ENCODE measurements at places on chromosomes 2 and 18. TPM values are rescaled to one million over a fixed set of nuclear protein-coding genes. Genes with fewer than 3 reads are reported as not detected.
A peak's percentile ranks its signal among the peaks of the same experiment; 100 is the strongest.

DNA sequence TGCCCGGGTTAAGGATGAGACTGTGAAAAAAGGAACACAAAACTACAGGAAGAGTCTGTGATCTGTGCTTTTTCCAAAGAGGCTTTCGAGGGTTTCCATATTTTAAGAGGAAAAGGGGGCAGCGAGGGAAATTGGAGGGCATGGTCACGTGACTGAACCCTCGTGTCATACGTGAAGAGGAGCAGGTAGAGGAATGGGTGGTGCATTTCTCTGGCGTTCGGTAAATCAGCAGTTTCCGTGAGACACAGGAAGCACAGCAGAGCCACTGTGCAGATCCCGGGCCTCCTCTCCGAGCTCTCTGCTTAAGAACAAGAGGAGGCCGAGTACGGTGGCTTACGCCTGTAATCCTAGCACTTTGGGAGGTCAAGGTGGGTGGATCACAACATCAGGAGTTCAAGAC lies 219.7 kb downstream of the NDUFA10 start:
- H3K4me3 ChIP-seq: no peak overlapping the region
- DNase-seq: no peak
- no peaks in the 10 kb centered on the region for H3K36me3 ChIP-seq

The KCMF1 gene
- 80.7 TPM for total RNA-seq

The CAVIN2 gene
- 3.1 TPM for total RNA-seq

The ICA1L gene
- total RNA-seq: 10.1 TPM

The PAPOLG gene
- total RNA-seq: 41.3 TPM

The POTEF gene
- 0.07 TPM for total RNA-seq

GRCh38 chr2:27583390-27583915 lies 611 bp downstream of the ZNF512 start:
- no peak for DNase-seq
- H3K36me3 ChIP-seq: peaks cover 13% of the 10 kb centered on the region
- no peaks in the 10 kb centered on the region for H3K27me3 ChIP-seq
- no peak overlapping the region for H3K27ac ChIP-seq

The BUB1 gene
- 48.2 TPM for total RNA-seq

DNA sequence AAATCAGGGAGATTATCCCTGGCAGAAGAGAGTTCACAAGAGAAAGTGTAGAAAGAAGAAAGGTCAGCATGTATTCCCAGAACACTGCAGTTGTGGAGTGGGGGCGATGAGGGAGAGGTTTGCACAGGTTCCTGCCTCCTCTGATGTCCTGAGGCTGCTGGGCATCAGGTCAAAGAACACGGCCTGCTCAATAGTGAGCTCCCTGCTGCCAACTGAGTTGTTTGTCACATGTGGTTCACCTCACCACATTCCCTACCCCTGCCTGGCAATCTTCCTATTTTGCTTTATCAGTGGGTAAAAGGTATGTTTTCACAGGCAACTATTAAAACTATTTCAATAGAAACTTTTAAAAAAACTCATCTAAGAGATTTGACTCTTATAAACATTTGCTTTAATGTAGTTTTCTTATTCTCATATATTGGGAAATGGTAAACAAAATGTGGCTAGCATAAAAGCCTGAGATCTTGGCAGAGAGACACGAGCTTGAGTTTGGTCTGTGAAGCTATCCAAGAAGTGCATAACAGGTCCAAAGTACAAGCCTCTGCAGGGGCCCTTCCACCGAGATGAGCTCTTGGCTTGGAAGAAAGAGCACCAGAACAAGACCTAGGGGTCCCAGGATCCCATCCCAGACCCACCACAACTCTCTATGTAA lies 123.9 kb upstream of the SRD5A2 start:
- DNase-seq: no peak
- H3K4me3 ChIP-seq: no peak overlapping the region
- H3K36me3 ChIP-seq: no peaks in the 10 kb centered on the region
- no peaks in the 10 kb centered on the region for H3K27me3 ChIP-seq

GRCh38 chr2:236548179-236548921 lies 21.3 kb upstream of the ACKR3 start:
- no peak overlapping the region for H3K27ac ChIP-seq
- H3K27me3 ChIP-seq: 0 out of 2 replicates have a peak, but pooled peaks cover 3% of the 10 kb centered on the region
- H3K36me3 ChIP-seq: no peaks in the 10 kb centered on the region
- peaks cover 15% of the 10 kb centered on the region for H3K4me1 ChIP-seq
- no peak for DNase-seq

- no peak for DNase-seq
- H3K27ac ChIP-seq: no peak overlapping the region
- H3K4me3 ChIP-seq: no peak overlapping the region
- H3K36me3 ChIP-seq: peaks cover 66% of the 10 kb centered on the region
Observed at GRCh38 chr18:47881752-47882455, 48.6 kb downstream of the SMAD2 start.

DNA sequence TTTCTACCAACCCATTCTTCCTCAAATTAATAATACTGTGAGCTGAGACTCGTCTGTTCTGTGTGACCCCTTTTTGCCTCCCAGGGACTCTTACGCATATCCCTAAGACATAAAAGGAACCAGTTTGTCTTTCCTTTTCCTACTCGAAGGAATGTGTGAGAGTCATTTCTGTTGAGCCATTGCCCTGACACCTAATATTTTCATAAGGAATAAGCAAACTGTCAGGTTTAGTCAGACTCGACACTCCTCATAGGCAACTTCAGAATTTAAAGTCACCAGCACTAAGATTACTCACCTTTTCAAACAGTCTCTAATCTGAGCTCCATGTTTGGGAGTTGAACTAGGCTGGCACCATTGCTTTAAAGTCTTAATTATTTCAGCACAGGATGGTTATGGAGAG lies 305.5 kb downstream of the IKZF2 start:
- no peak overlapping the region for H3K27ac ChIP-seq
- no peak overlapping the region for H3K4me3 ChIP-seq
- no peaks in the 10 kb centered on the region for H3K4me1 ChIP-seq
- H3K27me3 ChIP-seq: no peaks in the 10 kb centered on the region

DNA sequence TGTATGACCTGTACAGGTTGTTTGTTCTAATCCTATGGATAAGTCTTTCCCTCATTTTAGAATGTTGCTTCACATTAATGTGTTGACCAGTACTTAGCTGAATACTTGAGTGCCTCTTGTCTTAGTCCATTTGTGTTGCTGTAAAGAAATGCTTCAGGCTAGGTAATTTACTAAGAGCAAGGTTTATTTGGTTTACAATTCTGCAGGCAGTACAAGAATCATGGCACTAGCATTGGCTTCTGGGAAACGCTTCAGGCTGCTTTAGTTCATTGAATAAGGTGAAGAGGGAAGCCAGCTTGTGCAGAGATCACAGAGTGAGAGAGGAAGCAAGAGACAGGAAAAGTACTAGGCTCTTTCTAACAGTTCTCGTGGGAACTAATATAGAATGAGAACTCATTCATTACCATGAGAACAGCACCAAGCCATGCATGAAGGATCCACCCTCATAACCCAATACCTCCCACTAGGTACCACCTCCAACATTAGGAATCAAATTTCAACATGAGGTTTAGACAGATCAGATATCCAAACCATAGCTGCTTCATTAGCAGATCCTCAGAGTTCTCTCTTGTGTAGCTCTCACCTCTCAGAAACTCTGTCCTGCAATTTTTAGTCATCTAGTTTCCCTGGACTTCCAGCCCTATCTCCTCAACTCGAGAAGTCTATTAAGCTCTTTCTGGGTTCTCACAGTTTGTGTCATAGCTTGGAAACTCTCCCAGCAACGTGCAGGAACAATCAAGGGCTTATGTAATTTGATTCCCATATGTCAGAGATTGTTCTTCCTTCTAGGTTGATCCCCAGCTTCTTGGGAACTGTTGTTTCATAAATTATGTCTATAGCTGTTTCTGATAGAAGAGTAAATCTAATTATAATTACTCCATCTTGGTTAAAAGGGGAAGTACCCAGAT lies 2082.3 kb upstream of the CELF4 start:
- no peak overlapping the region for H3K4me3 ChIP-seq
- no peaks in the 10 kb centered on the region for H3K36me3 ChIP-seq
- no peak overlapping the region for H3K27ac ChIP-seq
- H3K27me3 ChIP-seq: no peaks in the 10 kb centered on the region
- H3K4me1 ChIP-seq: no peaks in the 10 kb centered on the region

The NEB gene
- 1.4 TPM for total RNA-seq

GRCh38 chr2:191247381-191248057 lies 2.3 kb downstream of the MYO1B start:
- no peaks in the 10 kb centered on the region for H3K36me3 ChIP-seq
- no peaks in the 10 kb centered on the region for H3K27me3 ChIP-seq
- no peaks in the 10 kb centered on the region for H3K4me1 ChIP-seq
- H3K27ac ChIP-seq: no peak overlapping the region
- H3K4me3 ChIP-seq: no peak overlapping the region
- no peak for DNase-seq

The POLR1A gene
- total RNA-seq: 19.4 TPM

GRCh38 chr2:90221300-90221651 lies 1529.8 kb downstream of the RPIA start:
- peak overlapping the region; percentile 63 for H3K4me3 ChIP-seq
- H3K27me3 ChIP-seq: no peaks in the 10 kb centered on the region
- no peaks in the 10 kb centered on the region for H3K36me3 ChIP-seq
- DNase-seq: peak; percentile 55
- H3K27ac ChIP-seq: peak overlapping the region; percentile 91

The NXPH2 gene
- not detected for total RNA-seq

GRCh38 chr2:38263293-38263692 lies 113.8 kb downstream of the ATL2 start:
- no peaks in the 10 kb centered on the region for H3K27me3 ChIP-seq
- H3K4me3 ChIP-seq: no peak overlapping the region
- H3K36me3 ChIP-seq: no peaks in the 10 kb centered on the region
- peaks cover 5% of the 10 kb centered on the region for H3K4me1 ChIP-seq
- no peak overlapping the region for H3K27ac ChIP-seq

The CYP27C1 gene
- total RNA-seq: not detected

GRCh38 chr2:239814116-239814860 lies 210.9 kb downstream of the NDUFA10 start:
- no peak overlapping the region for H3K27ac ChIP-seq
- H3K4me3 ChIP-seq: no peak overlapping the region
- peaks cover 4% of the 10 kb centered on the region for H3K4me1 ChIP-seq
- H3K27me3 ChIP-seq: no peaks in the 10 kb centered on the region
